ENCODE measurements at places on chromosomes 4 and X. TPM values are rescaled to one million over a fixed set of nuclear protein-coding genes. Genes with fewer than 3 reads are reported as not detected.

DNA sequence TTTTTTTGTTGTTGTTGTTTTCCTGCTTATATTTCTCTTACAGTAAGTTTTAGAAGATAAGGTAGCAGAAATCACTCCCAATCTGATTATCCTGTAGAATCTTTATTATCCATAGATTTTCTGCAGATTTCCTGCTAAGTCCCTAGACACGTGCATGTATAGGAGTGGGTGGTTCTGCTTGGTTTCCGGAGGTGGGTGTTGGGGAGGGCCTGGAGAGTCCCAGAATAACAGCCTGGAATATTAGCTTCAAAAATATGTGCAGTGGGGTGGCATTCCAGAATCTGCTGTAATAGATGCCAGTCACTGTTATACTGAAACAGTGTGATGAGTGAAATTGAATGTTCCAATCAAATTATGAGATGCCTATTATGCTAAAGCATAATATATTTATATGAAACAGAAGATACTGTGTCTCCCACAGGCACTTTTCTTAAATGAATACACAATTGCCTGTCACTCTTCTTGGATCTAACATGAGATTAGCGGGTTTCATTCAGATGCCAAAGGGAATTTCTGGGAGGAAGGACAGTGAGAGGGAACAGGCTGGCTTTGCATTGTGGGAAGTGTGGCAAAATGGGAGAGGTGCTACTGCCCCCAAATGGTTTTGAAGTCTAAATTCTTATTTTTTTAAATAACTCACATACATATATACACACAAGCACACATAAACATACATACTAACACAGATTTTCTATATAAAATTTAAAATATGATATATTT, 37.6 kb downstream of the C4orf50 start:
- DNase-seq, result no peak

- no peak for DNase-seq
These were observed 33.9 kb upstream of the RTL3 start for GRCh38 chrX:78693012-78693411.

DNA sequence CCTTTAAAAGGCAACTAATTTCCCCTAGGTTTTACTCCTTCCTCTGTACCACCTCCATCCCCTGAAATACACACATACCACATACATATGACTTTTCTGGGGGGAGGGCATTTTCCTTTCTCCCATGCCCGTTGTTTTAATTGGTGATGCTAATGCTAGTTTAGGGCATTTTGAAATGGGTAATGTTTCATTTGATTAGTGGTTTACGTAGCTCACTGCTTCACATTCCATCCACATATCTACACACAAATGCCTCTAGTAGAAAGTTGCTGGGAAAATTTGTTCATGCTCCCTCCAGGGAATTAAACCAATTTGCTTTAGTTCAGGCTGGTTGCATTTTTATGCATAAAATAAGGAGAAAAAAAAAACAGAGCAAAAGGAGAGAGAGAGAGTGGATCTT, 231.2 kb downstream of the FRAS1 start:
- DNase-seq, result no peak

PCDH18 gene
- 36.9 TPM for total RNA-seq

DNA sequence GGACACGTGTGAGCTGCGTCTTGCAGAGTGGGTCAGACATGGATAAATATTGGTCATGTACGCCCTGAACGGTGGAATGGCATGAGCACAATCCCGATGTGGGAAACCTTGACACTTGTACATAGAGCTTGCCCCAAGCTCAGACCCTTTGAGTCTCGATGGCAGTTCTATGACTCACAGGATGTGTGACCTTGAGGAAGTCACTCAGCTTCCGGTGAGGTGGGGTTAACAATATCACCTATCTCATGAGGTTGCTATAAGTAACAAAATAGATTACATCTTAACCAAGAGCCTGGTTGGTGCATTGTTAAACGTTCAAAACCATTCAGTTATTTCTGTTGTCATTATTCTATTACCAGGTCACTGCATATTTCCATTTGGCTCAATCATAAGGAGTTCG, 109.1 kb upstream of the TBL1X start:
- DNase-seq, result no peak

GRCh38 chr4:84915396-84915780, 51.1 kb downstream of the WDFY3 start:
- no peak for DNase-seq

MAGEA2B gene
- total RNA-seq, result not detected

All from aorta (tissue), 5 donors.